Suppressor macrophage treated with lipopolysaccharide for 4 hours (primary cell): ENCODE measurements at places on chromosomes 11 and 22.

DNA sequence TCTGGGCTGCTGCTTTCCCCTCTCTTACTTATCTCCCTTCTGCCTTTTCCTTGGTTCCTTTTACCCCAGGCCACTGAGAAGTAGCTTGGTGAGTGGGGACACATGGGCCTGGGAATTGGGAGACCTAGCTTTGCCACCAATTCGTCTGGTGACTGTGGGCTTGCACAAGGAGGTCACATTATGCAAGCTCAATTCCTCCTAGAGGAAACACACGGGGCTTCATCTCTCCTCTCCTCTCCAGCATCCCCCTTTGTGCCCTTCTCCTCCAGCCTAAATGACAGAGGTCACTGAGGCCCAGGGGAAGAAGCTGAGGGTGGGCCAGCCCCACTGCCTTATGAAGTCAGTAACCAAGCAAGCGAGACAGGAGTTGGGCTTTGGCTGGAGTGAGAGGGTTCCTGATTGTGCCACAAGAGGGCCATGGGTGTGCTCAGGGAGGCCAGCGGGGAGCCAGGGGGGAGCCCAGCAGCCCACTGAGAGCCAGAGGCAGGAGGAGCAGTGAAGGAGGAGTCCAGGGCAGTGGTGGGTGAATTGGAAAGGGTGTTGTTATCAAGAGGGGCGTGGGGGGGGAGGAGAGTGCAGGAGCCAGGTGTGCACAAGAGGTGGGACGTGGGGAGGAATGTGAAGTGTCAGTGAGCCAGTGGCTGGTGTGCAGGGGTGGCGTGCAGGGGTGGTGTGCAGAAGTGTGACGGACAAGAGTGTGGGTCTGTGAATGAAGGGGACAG, 2.0 kb downstream of the CLCF1 start:
- peak; percentile 70 for DNase-seq

GRCh38 chr22:50691521-50691920, 18.9 kb downstream of the SHANK3 start:
- DNase-seq, result peak; percentile 69

DNA sequence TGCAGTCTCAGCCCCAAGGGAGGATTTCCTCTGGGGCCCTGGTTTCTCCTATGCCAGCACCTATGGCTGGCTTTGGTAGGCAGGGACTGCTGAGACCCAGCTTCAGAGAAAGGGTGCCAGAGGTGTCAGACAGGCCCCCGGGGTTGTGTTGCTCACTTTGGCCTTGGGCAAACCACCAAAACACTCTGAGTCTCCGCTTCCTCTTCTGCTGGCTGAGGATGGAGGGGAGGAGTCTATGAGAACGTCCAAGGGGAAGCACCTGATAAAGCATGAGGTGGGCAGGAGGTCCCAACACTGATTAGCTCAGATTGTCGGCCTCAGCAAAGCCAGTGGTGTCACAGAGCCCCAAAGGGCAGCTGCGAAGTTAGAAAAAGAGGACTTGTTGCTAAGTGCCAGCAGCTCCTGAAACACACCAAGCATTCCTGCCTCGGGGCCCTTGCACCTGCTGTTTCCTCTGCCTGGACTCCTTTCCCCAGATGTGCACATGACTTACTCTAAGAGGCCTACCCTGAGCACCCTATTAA, 10.5 kb downstream of the SMTNL1 start:
- peak; percentile 54 for DNase-seq

DNA sequence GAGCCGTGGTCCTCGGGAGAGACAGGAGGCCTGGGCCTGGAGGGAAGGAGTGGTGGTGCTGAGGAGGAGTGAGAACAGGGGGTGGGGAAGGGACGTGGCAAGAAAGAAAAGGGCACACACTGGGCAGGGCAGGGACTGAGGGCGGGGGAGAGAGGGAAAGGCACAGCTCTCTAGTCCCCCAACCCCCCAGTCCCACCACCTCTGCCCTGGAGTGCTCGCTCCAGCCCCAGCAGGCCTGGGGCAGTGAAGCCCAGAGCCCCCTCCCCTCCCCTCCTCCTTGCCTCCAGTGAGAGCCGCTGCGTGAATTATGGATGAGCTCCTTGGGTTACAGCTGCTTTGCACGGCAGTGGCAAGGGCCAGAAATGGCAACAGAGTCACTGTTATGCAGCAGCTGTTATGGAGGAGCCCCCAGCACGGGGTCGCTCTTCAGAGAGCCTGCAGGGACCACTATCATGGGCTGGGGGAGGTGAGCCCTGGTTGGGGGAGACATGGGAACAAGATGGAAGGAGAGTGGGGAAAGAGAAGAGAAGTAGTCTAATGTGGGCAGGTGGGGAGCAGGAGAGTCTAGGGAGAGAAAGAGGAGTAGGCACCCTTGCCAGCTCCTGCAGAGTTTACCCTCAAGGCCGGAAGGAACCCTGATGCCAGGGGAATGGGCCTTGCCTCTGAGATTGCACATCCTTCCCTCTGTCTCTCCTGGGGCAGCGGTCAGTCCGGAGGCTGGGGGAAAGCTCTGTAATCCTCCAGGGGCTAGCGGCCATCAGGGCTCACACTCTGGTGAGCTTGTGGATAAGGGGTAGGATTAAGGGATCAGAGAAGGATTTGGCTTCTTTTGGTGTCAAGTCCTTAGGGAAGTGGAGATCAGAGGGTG, 3.6 kb downstream of the RTN4RL2 start:
- DNase-seq, result no peak

DNA sequence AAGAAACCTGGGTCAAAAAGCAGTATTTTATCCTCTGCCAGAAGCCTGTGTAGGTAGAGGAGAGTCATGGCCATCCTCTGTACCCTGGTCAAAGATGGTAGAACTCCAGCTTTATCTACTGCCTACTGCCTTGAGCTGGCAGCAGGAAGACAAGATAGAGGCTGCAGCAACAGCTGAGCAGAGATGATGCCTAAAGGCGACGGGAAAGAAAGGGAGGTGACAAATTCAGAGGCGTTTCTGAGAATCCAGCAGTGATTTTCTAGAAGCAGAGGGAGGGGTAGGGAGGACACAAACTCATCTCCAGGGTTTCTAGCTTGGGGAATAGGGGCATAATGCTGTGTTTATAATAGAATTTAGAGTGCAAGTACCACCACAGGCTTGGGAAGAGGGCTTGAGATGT, 15.5 kb upstream of the C1QTNF4 start:
- no peak for DNase-seq
